ENCODE measurements at places on chromosomes 5 and 9.

DNA sequence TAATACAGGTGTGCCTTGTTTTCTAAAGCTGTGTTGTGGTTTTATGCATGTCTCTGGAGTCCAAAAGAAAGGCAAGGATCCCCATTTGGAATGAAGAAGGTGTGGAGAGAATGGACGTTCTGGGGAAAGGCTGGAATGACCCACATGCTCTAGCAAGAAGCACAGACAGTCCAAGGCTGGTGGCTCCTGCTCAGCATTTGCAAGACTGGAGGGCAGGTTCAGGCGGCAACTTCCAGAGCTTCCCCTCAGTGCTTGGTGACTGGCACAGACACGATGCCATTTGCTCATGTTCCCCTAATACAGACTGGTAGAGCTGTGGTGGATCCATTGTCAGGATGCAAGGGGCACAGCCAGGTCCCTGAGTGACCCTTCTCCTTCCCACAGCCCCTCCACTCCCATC lies 8.2 kb downstream of the SLC22A4 start:
- no peak for DNase-seq

- DNase-seq, result no peak
Measured at GRCh38 chr5:87129046-87129445, 138.6 kb upstream of the RASA1 start.

DNA sequence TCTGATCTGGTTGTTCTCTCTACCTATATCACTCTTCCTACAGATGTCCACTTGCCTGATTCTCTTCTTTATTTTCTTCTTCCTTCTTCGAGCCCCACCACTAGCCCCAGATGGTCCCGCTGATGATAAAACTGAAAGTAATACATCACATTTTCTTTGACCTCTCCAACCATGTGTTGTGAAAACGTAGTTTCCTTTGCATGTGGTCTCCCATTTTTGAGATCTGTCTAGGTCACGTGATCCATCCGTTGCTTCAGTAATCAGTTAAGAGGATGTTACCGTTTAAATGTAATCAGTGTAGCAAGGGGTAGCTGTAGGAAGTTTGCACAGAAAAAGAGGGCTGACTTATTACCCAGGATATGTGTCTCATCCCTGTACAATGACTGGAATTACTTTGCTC lies 426.3 kb upstream of the TLE4 start:
- no peak for DNase-seq

DNA sequence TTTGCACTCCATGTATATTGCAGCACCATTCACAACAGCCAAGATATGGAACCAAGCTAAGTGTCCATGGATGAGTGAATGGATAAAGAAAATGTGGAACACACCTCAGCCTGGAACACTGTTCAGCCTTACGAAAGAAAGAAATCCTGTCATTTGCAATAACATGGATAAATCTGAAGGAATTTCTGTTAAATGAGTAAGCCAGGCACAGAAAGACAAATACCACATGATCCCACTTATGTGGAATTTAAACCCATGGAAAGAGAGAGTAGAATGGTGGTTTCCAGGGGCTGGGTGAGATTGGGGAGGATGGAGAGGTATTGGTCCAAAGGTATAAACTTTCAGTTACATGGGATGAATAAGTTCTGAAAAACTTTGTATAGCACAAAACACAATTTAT lies 228.9 kb upstream of the CD180 start:
- no peak for DNase-seq

- peak; percentile 51 for DNase-seq
Measured at GRCh38 chr5:139747583-139748504, 47.8 kb upstream of the PSD2 start.

GRCh38 chr9:75912951-75913350 lies 22.5 kb downstream of the PCSK5 start:
- no peak for DNase-seq

- DNase-seq, result no peak
Measured at GRCh38 chr5:35487233-35488025, 130.2 kb upstream of the SPEF2 start.
